Putamen (tissue), 1 donor: ENCODE measurements at places on chromosomes 16 and 17.

- no peak for DNase-seq
These were observed 631 bp downstream of the KREMEN2 start for GRCh38 chr16:2964475-2965336.

DNA sequence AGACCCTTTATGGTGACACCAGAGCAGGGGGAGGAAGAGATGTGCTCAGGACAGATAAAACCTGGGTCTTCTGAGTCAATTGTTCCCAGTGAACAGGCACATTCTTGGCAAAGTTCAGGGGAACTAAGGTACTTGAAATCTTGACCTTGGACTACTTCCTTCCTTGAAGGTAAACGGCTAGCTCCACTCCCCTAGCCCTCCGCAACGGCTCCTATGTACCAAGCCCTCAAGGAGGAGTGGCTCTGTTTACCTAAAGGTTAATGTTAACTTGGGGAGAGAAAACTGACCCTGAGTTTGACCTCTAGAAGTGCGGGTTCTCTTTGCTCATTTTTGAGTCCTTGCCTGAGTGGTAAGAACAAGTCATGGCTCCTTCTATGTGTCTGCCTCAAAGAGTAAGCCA, 7.8 kb downstream of the TTLL6 start:
- DNase-seq: no peak

GRCh38 chr16:55496509-55497145, 12.2 kb upstream of the LPCAT2 start:
- no peak for DNase-seq

DNA sequence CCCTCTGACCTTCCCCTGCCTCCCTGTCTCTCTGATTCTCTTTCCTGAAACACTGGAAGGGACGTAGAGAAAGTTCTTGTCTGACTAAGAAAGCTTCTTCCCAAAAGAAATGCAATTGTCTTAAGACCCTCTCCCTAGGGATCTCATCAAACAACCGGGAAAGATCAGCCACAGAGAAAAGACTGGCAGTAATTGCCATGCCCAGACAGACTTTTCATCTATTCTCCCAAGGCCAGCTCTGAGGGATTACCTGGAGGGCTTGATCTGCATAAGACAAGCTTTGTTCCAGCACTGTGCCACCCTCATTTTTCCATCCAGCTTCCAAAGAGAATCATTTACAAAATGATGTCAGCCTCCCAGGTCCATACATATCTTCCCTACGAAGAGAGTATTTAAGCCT, 38.8 kb upstream of the HS3ST3A1 start:
- no peak for DNase-seq

DNA sequence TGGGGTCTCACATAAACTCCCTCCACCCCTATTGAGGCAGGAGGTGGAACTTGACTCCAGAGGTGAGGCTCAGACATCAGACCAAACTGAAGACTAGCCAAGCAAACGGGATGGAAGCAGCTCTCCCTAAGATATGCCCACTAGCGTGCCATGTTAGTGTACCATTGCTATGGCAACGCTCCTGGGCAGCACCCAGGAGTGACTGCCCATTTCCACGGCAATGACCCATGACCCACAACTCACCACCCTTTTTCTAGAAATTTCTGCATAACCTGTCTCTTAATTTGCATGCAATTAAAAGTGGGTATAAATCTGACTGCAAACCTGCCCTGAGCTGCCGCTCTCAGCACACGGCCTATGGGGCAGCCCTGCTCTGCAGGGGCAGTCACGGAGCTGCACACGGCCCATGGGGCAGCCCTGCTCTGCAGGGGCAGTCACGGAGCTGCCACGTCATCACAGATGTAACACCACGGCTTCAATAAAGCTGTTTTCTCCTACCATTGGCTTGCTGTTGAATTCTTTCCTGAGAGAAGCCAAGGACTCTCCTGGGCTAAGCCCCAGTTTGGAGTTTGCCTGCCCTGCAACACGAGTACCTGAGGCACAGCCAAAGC, 164.3 kb downstream of the RBFOX3 start:
- DNase-seq: no peak

DNA sequence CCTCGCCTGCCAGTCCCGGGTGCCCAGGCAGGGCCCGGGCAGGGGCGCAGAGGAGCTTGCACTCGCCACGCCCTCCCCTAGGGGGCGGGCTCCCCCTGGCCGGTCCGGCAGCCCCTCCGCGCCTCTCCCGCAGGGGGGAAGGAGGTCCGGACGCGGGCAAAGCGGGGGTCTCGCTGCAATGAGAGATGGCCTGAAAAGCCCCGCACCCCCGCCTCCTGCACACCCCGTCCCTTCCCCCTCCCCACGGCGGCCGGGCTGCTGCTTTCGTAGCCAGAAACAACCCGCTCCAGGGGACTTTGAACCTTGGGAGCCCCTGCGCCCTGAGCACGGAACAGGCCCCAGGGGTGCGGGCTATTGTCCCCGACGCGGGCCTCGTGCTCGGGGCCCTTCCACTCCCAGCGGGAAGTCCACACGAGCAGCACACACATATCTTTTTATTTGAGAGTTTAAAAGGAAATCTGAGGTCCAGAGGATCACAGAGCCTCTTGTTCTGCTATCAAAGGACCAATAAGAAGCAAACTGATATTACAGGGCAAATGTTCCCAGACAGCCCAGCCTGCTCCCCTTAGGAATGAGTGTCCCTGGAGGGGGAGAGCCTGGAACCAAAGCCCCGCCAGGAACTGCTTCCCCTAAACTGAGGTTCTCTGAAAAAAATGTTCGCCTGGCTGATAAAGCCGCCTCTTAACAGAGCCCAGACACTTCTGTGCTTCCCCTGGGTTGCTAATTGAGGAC, 5.8 kb upstream of the CBX4 start:
- DNase-seq: no peak

DNA sequence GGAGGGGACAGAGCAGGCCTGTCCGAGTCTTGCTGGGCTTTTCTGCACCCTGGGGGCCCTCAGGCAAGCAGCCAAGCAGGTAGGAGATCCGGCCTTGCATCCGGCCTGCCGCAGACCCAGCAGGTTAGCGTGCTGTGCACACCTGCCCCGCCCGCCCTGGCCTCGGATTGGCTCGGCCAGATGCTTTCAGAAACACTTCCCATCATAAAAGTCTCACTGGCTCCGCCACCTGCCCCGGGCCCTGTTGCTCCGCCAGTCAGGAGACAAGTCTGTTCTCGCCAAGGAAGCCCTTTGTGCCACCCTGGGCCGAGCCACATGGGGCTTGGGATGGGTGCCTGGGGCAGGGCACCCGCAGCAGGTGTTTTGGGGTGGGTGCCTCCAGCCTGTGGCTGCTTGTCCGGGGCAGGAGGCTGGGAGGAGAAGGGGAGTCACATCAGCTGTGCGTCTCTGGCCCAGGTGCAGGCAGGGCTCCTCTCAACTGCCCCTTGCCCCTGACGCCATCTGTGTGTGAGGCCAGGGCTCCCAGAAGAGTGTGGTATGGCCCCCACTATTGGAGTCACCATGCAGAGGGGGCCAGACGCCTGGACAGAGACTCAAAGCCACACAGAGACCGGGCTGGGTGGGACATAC, 228.2 kb upstream of the GSE1 start:
- DNase-seq: no peak

DNA sequence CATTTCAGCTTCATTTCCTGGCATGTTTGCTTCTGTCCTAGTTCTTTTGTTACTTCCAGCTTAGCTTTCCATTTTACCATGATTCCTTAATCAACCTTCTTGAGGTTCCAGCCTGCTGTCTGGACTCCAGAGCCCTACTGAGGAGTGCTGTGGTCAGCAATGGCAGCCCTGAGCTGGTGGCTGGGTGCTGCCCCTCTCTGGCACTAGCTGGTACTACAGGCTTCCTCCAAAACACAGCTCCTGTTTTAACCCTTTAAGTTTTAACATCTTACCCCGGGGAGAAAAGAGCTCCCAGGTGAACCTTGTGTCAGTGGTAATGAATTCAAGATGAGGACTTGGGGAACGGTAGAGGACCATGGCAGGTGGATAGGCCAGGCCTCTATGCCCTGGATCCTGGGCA, 395.5 kb downstream of the TMEM114 start:
- no peak for DNase-seq

DNA sequence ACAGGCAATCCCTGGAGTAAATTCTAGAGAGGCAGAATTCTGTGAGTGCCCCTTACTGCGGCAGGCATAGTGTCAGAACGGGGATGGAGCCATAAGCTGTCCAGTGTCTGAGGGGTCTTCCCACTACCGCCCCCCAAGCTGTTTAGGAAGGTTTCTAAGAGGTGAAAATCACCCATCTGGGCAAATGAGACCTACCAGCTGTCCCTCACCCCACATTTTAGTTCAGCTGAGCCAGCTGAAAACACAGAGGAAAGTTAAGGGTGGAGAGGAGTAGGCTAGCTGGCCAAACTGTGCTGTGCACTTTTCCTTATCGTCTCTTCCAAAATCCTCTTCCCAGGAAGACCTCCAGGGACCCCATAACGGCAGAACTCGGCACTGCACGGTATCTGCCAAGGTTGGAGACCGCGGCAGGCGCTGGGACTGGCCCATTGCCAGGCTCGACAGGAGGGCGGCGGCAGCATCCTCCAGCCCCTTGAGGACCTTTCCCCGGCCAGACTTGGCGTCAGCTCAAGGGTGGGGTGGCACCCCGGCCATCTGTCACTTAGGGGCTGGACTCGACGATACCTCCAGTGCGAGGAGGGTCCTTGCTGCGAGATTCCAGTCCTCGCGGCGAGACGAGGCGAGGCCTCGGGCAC, 955 bp downstream of the ACLY start:
- DNase-seq: peak; percentile 14

DNA sequence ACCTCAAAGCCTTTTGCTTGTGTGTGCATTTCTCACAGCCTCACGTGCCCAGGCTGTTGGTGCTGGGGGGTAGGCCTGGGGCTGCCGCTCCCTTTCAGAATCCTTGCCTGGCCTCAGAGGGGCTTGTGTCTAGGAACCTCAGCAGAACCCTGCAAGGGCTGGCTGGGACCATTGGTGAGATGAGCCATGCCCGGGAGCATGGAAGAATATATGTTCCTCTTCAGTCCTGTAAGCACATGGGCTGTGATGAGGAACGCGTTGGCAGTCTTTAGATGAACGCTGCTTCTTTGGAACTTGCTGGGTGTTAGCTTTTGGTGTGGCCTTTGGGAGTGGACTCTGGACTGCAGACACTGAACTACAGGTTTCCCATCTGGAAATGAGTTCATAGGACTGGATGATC, 32.0 kb upstream of the SLC5A10 start:
- DNase-seq: no peak

GRCh38 chr16:6560306-6561100, 772.1 kb upstream of the RBFOX1 start:
- DNase-seq: no peak

DNA sequence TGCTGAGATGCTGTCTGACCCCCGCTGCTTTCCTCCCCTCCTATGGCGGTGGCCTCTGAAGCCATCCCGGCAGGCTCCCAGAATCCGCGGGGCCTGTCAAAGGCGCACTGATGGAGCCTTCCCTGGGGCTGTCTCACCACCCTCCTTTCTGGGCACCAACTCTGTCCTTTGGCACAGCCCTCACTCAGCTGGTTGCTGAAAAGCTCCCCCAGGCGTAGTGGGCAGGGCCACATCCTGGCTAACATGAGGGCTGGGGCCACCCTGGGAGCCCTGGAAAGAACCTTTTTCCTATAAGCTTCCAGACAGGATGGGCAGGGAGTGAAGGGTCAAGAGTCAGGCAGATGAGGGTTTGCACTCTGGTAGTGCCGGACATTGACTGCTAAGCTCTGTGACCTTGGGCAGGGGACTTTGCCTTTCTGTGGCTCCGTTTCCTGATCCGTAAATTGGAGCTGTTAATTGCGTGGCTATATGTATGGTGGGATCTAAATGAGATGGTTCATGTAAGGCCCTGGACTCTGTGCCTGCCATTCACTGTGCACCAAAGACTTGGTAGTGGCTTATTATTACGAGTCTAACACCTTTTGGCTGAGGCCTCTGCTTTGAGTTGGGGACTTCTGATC, 27.6 kb upstream of the LASP1NB start:
- DNase-seq: no peak

- no peak for DNase-seq
These were observed 29.0 kb downstream of the RNF213 start for GRCh38 chr17:80289616-80290015.

DNA sequence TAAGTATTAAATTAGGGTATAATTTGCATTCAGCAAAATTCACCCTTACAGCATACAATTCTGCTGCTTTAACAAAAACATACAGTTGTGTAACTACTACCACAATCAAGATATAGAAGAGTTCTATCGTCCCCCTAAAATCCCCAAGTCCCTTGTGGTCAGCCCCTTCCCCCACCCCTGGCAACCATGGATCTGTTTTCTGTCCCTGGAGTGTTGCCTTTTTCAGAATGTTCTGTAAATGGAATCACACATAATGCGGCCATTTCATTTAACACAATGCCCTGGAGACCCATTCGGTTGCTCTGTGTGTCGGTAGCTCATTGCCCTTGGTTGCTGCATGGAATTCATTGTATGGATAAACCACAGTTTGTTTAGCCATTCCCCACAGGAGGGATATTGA, 190.2 kb downstream of the IRX5 start:
- DNase-seq: no peak

GRCh38 chr17:2736956-2737355, 12.5 kb downstream of the CCDC92B start:
- DNase-seq: no peak

- no peak for DNase-seq
These were observed 13.3 kb upstream of the MYH8 start for GRCh38 chr17:10435096-10435495.

DNA sequence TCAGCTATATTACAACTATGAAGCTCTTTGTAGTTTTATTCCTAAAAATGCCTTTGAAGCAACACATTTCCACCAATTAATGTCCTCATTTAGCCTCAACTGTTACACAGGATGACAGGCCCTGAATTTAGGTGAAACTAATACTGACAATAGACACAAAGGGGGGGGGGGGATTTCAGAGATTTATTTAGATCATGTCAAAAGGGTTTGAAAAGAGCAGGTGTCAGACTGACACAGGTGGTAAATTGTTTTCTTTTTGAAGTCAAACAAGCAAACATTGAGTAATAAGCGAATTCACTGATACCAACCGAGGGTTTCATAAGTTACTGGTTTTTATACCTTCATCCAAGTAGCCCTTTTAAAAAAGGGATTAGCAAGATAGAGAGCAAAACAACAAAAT, 40.8 kb downstream of the KANSL1 start:
- no peak for DNase-seq

- no peak for DNase-seq
These were observed 4.5 kb downstream of the NTHL1 start for GRCh38 chr16:2042986-2043666.

DNA sequence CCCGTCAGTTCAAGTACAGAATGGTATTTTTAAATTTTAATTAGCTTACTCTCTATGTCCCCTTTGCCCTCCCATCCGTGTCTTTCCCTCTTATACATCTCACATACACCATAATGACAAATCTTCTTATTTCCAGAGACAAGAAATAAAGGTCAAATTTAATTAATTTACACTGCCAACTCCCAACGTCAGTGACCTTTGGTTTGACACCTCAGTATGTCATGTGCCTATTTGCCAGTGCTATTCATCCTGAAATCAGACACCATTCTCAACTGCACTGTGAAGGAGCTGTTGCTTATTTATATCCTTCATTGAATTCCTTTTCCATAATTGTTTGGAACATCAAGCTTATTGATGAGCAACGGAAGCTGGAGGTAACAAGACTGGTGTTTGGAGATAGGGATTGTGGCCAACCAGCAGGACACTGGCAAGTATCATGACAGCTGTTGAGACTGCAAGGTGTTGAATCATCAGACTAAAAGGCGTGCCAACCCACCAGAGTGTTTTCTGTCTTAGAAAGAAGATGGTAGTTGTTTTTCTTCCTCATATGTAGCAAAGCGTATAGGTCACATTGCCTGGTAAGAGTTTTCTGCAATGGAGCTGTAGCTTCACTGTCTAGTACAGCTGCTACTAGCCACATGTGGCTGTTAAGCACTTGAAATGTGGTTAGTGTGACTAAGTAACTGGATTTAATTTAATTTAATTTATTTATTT, 12.5 kb downstream of the CALCOCO2 start:
- no peak for DNase-seq

- no peak for DNase-seq
These were observed 17.9 kb downstream of the GAA start for GRCh38 chr17:80119271-80119791.
